ENCODE measurements at places on chromosomes 4 and X. TPM values are rescaled to one million over a fixed set of nuclear protein-coding genes. Genes with fewer than 3 reads are reported as not detected.

The KANTR gene
- total RNA-seq = 5.2 TPM

The TRAM1L1 gene
- not detected for total RNA-seq

The ACE2 gene
- total RNA-seq = not detected

The SOD3 gene
- total RNA-seq = not detected

The ABLIM2 gene
- total RNA-seq = 0.32 TPM

The POU4F2 gene
- total RNA-seq = not detected

The AFF2 gene
- total RNA-seq = 0.78 TPM

The MYL5 gene
- total RNA-seq = 14.6 TPM

The IGBP1 gene
- 31.4 TPM for total RNA-seq

The REELD1 gene
- total RNA-seq = 0.08 TPM

The ATP10D gene
- 6.9 TPM for total RNA-seq

The MAGEC3 gene
- total RNA-seq = not detected

The TMPRSS11A gene
- not detected for total RNA-seq

The PAGE4 gene
- not detected for total RNA-seq

The TMSB15C gene
- 3.2 TPM for total RNA-seq

The HTN3 gene
- total RNA-seq = not detected

The UGT8 gene
- total RNA-seq = 0.32 TPM

The NUDT9 gene
- 15.0 TPM for total RNA-seq

The BANK1 gene
- total RNA-seq = not detected

The H2BW2 gene
- not detected for total RNA-seq

The CACNA1F gene
- 0.21 TPM for total RNA-seq

The DGAT2L6 gene
- not detected for total RNA-seq

The HAND2 gene
- not detected for total RNA-seq

The CLCN4 gene
- total RNA-seq = 0.04 TPM

The F8A2 gene
- not detected for total RNA-seq

The NFXL1 gene
- total RNA-seq = 12.5 TPM

Measured in activated CD8-positive, alpha-beta memory T cell treated with anti-CD3 and anti-CD28 coated beads for 36 hours (primary cell).